Suppressor macrophage treated with lipopolysaccharide for 4 hours (primary cell): ENCODE measurements at places on chromosomes 7 and 10.

- DNase-seq, result peak; percentile 17
Measured at GRCh38 chr7:2116989-2117591, 115.7 kb downstream of the MAD1L1 start.

GRCh38 chr10:71799608-71800453, 26.5 kb upstream of the VSIR start:
- DNase-seq, result peak; percentile 37

GRCh38 chr7:80918399-80918798, 452 bp downstream of the SEMA3C start:
- DNase-seq, result peak; percentile 55

GRCh38 chr10:62817121-62817765, 1.1 kb upstream of the EGR2 start:
- DNase-seq, result no peak

DNA sequence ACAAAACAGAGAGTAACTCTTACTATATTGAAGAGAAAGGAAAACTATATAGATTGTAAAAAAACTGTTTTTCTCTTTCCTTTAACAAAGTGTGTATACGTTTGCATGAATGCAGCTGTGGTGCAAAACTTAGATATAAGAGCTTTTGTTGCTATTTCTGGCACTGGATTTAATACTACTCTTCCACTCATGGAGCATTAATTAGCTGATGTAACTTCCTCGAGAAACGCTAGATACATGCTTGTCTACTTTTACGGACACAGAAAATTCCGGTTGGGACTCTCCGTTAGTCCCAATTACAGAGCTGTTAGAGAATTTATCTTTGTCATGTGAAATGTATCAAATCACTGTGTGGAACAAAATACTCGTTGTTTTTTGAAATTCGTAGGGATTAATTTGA, 135.5 kb downstream of the ZNF22 start:
- no peak for DNase-seq
